NCI-H460 (cell line): ENCODE measurements at places on chromosomes 1 and 21.
A peak's percentile ranks its signal among the peaks of the same experiment; 100 is the strongest.

GRCh38 chr1:45009956-45010854, 919 bp downstream of the HECTD3 start:
- DNase-seq = no peak

DNA sequence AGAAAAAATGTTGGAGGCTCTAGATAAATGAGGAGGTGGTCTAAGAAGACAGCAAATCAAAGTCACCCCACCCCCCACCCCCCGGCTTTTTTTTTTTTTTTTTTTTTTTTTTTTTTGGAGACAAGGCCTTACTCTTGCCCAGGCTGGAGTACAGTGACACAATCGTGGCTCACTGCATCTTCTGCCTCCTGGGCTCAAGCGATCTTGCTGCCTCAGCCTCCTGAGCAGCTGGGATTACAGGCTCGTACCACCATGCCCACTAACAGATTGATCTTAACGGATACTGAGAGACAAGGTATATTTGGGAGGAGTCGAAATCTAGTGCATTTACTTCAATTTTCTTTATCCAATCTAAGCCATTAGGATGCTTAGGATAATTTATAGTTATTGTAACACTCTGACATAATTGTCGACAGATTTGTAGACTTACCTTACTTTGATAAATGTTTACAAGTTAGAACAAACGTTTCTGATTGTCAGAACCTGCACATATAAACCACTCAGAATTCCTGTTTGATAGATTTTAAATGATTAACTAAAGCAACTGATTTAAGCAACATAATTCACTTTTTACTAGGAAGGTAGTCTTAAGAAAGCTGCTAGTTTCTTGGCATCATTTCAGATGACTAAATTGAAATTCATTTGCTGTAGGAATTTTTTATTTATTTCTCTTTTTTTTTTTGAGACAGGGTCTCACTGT, 33.7 kb upstream of the NBL1 start:
- no peak for DNase-seq

GRCh38 chr1:179966551-179966950, 11.9 kb downstream of the CEP350 start:
- DNase-seq = no peak

GRCh38 chr1:153741986-153742385, 14.1 kb downstream of the INTS3 start:
- DNase-seq = no peak

DNA sequence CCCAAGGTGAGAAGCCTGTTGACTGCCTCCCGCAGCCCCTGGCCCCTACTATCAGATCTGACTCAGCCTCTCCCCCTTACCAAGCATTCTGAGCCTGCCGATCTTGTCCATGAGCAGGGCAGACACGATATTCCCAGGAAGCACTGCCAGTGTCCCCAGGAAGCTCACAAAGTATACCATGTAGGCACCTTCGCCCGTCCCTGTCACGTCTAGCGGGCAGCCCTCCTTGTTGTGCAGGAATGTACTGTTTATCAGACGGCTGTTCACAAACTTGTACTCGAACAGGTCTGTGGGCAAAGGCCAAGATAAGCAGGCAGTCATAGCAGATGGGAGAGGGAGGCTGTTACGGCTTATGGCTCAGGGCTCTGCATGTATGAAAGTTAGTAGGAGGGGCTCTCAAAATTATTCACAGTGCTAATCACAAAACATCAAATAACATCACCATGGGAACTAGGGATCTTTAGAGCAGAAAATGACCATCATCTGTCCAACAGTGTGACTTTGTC, 7.3 kb downstream of the BOLA1 start:
- no peak for DNase-seq

DNA sequence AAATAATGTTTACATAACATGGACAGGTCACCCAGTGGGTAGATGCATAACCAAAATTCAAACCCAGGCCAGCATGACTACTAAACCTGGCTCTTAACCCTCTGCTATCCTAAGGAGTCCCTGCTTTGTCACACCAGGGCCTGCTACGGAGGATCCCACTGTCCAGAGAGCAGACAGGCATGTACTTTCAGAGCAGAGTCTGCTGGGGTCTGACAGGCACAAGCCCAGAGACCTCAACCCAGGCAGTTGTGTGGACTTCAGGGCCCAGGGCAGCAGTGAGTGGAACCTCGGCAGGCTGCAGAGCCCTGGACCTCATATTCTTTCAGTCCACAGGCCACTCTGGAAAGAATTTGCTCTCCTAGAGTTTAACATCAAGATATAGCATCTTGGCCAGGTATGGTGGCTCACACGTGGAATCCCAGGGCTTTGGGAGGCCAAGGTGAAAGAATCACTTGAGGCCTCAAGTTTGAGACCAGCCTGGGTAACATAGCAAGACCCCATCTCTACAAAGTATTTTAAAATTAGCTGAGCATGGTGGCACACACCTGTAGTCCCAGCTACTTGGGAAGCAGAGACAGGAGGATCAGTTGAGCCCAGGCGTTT, 16.1 kb upstream of the S100A7 start:
- DNase-seq = no peak

- no peak for DNase-seq
Observed at GRCh38 chr1:179976970-179977651, 22.5 kb downstream of the CEP350 start.

DNA sequence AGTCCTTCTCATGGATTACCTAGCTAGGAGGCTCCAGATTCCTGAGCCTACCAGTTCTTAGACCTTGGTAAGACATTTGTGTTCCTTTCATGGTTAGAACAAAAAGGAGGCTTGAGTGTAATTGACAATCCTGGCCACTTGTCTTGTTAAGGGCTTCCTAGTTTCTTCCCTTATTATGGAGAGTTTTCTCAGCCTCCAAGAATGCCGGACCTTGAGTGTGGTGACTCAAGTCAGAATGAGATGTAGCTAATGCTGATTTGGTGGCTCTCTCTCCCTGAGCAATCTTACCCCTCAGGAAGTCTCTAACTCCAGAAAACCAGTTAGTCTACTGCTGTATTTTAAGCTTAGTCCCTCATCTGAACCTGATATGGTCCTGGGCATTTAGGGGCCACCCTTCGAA, 14.3 kb downstream of the CHI3L2 start:
- no peak for DNase-seq

GRCh38 chr1:1371746-1372711, 3.0 kb downstream of the AURKAIP1 start:
- DNase-seq = peak; percentile 31

- peak; percentile 86 for DNase-seq
Observed at GRCh38 chr1:156927215-156928042, 7.0 kb downstream of the LRRC71 start.

DNA sequence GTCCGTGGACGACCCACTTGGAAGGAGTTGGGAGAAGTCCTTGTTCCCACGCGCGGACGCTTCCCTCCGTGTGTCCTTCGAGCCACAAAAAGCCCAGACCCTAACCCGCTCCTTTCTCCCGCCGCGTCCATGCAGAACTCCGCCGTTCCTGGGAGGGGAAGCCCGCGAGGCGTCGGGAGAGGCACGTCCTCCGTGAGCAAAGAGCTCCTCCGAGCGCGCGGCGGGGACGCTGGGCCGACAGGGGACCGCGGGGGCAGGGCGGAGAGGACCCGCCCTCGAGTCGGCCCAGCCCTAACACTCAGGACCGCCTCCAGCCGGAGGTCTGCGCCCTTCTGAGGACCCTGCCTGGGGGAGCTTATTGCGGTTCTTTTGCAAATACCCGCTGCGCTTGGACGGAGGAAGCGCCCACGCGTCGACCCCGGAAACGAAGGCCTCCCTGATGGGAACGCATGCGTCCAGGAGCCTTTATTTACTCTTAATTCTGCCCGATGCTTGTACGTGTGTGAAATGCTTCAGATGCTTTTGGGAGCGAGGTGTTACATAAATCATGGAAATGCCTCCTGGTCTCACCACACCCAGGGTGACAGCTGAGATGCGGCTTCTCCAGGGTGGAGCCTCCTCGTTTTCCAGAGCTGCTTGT, 32.4 kb downstream of the PRMT2 start:
- peak; percentile 65 for DNase-seq

GRCh38 chr1:91809317-91809716, 76.6 kb downstream of the TGFBR3 start:
- no peak for DNase-seq

DNA sequence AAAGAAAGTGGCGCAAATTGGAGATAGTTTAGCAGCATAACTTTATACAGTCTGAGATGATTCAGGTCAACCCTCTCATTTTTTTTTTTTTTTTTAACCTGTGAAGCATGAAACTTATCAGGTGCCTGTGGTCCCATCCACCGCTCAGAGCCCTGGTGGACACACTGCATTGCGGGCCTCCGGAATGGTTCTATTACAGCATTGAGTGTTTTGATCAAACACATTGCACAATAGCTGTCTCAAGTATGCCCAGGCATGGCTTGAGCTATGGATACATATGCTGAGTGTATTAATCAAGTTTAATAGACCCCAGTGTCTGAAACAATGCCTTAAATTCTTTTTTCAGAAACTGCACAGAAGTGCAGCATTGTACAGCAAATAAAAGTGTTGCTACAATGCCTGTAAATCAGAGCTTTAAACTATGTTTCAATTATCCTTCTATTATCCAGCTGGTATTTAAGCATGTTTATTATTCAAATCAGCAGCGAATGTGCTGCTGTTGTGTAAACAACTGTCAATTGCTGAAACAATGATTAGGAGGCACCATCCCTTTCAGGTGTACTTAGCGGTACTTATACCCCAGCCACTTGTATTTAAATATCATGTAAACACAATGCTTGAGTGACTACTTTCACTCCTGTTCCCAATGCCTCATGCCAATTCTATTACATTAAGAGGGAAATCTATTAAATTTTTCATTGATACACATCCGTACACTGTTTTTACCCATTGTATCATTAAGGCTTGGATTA, 456.6 kb downstream of the RPS6KC1 start:
- no peak for DNase-seq

GRCh38 chr21:36964398-36964797, 2.1 kb downstream of the HLCS start:
- no peak for DNase-seq

GRCh38 chr1:24725209-24725651, 20.0 kb upstream of the CLIC4 start:
- DNase-seq = no peak

- DNase-seq = no peak
Observed at GRCh38 chr1:196598942-196599748, 9.1 kb downstream of the KCNT2 start.

GRCh38 chr1:172122381-172122780, 281.1 kb downstream of the DNM3 start:
- no peak for DNase-seq

DNA sequence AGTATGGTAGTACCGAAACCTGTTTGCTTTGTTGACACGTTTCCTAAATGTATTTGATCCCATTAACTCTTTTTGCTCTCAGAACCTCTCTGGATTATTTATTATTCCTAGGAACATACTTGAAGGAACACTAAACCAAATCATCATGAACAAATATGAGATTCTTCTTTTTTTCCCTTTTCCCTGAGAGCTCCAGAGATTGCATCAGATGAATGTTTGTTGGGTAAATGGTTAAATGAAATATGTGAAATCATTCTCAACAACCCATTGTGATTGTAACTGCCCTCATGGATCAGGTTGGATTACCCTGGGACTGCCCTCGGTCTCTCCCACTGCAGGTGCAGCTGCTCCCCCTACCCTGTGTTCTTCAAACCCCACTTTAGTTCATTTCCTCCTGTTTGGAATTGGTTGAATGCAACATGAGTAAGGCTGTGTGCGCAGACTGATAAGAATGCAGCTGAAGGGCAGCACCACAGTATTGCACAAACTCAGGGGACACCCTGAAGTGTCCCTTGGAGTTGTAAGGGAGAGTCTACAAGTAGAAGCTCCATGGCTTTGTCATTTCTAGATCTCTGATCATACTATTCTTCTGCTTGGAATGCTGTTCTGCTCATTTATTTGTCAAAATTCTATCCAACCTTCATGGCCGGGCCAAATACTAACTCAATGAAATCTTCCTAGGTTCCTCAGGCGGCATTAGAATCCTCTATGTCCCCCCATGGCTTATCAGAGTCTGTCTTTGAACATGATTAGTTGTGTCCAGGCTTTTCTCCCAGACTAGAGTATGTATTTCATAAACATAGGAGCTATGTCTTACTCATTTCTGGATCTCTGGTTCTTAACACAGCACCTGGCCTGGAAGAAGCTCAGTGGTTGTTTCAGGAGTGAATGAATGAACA, 47.1 kb upstream of the NEK2 start:
- DNase-seq = no peak

DNA sequence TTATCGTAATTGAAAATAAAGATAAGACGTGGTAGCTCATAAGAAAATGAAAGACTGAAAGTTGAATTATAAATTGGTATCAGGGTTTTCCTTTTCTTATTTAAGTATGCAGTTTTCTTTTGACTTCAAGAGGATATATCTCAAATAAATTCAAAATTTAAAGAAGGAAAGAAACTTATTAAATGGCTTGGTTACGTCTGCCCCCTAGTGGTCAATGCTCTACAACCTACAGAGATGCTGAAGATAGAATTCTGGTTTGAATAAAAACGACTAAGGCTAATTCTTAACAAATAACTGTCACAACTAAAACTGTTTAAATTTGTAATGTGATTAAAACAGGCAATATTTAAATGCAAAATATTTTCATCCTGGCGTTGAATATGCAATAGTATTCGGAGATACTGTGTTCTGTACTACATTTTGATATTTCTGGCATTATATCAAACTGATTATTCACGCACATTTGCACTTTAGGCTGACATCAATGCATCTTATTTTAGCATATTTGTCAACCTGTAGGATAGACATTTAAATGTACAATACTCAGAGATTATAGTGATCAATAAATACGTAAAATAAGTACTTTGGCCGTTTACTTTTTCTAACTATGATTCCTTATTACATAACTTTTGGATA, 26.8 kb downstream of the IFI44 start:
- DNase-seq = peak; percentile 56

- peak; percentile 99 for DNase-seq
Observed at GRCh38 chr1:198443365-198444233, 96.9 kb downstream of the ATP6V1G3 start.

DNA sequence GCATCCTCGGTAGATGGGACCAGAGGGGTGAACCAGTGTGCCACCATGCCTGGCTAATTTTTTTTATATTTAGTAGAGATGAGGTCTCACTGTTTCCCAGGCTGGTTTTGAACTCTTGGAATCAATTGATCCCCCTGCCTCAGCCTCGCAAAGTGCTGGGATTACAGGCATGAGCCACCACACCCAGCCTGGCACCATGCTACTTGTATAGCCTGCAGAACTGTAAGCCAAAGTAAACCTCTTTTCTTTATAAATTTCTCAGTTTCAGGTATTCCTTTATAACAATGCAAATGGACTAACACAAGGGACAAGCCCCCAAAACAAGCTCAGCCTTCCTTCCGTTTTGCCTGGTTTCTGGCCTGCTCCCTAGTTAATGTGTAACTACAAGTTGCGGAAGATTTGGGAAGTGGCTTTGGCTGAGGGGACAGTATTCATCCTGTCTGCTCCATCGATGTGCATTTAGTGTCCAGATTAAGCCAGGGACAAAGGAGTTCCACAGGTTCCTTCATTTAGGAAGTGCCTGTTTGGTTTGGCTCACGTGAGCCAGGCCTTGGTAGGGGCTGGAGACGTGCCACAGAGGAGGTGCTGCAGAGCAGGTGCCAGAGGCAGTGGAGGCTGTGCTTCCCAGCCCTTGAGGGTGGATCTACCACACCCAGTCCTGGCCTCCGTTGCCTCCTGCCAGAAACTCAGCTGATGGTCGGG, 4.4 kb downstream of the AVPR1B start:
- no peak for DNase-seq
